Mesothelial cell of epicardium (in vitro differentiated cells): ENCODE measurements at places on chromosomes 3 and 15.

DNA sequence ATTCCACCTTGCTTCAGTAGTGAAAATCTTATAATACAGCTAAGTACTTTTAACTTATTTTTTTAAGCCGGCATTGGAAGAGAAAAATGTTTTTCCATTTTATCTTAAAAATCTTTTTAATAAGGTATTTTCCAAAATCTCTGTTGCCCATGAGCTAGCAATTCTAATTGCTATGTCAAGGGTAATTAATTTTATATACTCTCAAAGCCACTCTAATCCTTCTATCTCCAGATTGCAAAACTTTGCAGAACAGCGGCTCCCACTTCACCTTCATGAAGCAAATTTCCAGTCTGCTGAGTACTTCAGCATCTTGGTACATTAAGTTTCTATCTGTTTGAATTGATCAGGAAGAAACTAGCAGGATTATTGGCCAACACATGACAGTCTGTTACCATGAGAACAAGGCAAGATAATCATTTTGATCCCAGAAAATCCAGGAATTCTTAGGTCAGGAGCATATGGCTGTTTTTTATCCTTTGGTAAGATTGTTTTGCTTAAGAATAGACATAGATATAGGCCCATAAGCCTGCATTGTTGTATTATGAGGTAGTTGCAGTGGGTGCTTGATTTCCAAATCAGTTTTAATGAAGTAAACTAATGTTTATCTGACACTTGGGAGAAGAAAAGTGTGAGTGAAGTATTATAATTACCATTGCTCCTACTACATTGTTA lies 6.0 kb downstream of the TIPARP start:
- DNase-seq = no peak

DNA sequence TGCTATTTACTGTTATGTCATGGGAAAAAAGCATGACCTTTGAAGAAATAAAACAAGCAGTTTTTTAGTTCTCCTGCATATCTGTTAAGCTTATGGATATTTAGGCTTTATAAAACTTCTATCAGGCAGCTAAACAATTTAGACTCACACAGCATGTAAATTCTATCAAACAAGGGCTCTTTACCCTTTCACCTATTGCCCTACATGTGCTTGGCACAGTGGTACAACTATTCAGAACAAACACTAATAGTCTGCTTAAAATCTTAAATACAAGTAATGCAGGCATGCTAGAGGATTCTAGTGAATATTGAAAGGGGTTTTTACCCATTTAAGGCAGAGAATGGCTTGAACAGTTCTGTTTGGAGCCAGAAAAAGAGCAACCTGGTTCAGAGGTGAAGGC lies 23.4 kb upstream of the NANOGP8 start:
- no peak for DNase-seq

GRCh38 chr15:55549305-55549704 lies 38.8 kb downstream of the PYGO1 start:
- DNase-seq = no peak

- no peak for DNase-seq
Observed at GRCh38 chr15:58307313-58307961, 124.4 kb upstream of the LIPC start.

- no peak for DNase-seq
Observed at GRCh38 chr15:70351941-70352774, 254.4 kb upstream of the TLE3 start.

- no peak for DNase-seq
Observed at GRCh38 chr3:169278092-169278491, 385.4 kb downstream of the MECOM start.

- no peak for DNase-seq
Observed at GRCh38 chr3:48301800-48302166, 31.7 kb downstream of the SPINK8 start.

DNA sequence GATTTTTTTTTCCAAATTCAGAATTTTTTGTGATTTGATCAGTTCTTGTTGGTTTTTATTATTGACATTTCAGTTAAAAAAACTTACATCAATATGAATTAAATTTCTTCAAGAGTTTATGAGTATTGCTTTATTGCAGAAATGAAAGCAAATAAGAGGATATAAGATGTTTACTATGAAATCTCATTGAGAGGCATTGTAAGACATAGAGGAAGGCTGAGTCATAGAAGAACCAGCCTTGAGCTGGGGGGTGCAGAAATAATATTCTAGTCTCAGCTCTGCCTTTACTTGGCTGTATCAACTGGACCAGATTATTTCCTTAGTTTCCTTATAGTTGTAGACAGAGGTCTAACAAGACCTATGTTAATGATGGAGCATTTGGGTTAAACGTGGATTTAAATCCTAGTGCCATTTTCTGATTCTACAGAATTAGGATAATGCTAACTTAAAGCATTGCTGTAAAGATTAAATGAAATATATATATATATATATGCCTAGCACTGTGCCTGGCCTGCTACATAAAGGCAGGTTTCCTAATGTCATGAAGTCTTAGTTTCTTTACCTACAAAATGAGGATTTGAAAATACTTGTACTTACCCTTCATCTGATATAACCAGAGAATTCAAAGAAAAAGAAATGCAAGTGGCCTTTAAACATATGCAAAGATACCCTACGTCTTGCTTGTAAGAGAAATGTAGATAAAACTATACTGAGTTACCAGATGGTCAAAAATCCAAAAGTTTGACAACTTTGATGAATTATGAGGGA lies 7.3 kb downstream of the FAM98B start:
- DNase-seq = no peak

GRCh38 chr3:62238431-62238830 lies 134.9 kb downstream of the FEZF2 start:
- no peak for DNase-seq
